ENCODE measurements at places on chromosomes 2 and 18. TPM values are rescaled to one million over a fixed set of nuclear protein-coding genes. Genes with fewer than 3 reads are reported as not detected.

Gene SLC9A4
- total RNA-seq = 0.13 TPM

Gene TANK
- 53.1 TPM for total RNA-seq

Gene IL36B
- total RNA-seq = not detected

Gene LANCL1
- total RNA-seq = 39.7 TPM

Gene CTAGE1
- total RNA-seq = not detected

Gene CIDEA
- total RNA-seq = not detected

Gene SPC25
- total RNA-seq = 0.34 TPM

Gene COL4A4
- 6.2 TPM for total RNA-seq

Gene KYNU
- 2.3 TPM for total RNA-seq

Gene VAMP8
- 11.4 TPM for total RNA-seq

Gene CFAP53
- 0.61 TPM for total RNA-seq

DNA sequence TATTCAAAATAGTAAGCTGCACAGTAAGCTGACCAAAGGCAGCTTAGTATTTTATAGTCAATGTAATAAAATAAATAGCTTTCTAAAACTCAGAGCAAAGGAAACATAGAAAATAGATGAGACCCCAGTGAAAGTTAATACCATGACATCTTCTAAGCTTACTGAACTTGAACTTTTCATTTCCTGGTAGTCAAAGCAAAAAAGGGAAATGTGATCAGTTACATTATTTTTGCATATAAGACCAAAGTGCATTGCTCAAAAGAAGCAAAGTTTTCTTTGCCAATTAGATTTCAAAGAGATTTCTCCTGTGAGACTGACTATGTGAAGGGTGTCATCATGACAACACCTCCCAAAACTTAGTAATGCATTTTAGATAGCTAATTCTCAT, 70.2 kb downstream of the MYO1B start:
- H3K4me3 ChIP-seq = no peak overlapping the region
- H3K27me3 ChIP-seq = no peaks in the 10 kb centered on the region
- peaks cover 2% of the 10 kb centered on the region for H3K4me1 ChIP-seq
- DNase-seq = no peak
- H3K27ac ChIP-seq = no peak overlapping the region

GRCh38 chr18:59379772-59380522, 20.9 kb upstream of the LMAN1 start:
- no peak overlapping the region for H3K4me3 ChIP-seq
- no peaks in the 10 kb centered on the region for H3K4me1 ChIP-seq
- DNase-seq = no peak
- no peaks in the 10 kb centered on the region for H3K27me3 ChIP-seq
- no peak overlapping the region for H3K27ac ChIP-seq
- no peaks in the 10 kb centered on the region for H3K36me3 ChIP-seq

DNA sequence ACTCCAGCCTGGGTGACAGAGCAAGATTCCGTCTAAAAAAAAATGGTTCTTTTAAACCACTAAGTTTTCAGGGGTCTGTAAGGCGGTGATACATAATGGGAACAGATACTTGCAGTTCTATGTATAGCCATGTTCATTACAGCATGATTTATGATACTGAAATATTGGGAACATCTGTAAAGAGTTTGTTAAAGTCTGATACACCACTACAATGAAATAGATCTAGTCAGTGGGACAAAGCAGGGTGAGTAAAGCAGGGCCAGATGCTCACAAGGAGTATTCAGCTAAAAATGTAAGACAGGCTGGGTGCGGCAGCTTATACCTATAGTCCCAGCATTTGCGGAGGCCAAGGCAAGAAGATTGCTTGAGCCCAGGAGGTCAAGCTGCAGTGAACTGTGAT, 6.2 kb upstream of the ING5 start:
- no peaks in the 10 kb centered on the region for H3K27me3 ChIP-seq
- no peaks in the 10 kb centered on the region for H3K4me1 ChIP-seq
- H3K36me3 ChIP-seq = no peaks in the 10 kb centered on the region
- H3K27ac ChIP-seq = no peak overlapping the region
- no peak overlapping the region for H3K4me3 ChIP-seq

DNA sequence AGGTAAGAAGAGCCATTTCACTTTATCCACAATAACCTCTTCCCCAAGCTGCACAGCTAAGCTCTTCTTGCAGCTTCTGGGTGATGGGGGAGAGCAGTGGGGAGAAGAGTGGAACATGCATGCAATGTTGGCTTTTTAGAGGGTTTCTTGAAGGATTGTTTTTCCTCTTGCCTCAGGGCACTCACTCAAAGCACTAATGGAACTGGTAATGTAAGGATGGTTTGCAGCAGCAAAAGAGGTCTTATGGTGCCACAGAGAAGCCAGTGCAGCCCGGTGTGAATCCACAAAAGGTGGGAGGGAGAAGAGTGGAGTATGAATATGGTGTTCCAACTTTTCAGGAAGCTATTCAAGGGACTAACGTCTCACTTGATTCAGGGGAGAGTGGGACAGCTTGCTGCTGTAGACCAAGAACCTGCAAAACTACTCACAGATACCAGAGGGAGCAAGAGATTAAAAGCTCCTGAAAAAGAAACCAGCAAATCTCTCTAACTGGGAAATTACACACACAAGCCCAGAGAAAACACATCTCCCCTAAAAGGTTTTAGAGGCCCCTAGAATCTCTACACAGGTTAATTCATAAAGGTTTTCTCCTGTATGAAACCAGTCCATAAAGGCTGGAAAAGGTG, 116.4 kb downstream of the CHN1 start:
- no peak overlapping the region for H3K4me3 ChIP-seq
- no peaks in the 10 kb centered on the region for H3K27me3 ChIP-seq

DNA sequence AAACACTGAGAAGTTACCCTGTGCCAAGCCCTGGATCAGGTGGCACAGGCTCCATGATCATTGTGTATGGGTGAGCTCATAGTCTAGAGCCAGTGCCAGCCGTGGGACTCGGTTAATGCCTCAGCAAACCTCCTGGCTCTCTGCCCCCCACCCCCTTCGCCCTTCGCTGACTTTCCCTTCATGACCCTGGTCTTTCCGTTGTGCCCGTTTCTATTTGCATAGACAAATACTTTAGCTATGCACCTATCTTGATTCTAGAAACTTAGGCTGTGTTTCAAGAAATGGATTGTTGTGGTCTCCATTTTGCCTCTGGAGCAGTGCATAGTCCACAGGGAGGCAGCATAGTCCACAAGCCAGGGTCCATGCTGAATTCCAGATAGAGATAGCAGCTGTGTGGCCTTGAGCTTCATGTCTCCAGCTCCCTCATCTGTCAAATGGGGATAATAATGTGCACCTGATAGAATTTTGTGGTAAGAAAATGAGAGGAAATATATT, 44.8 kb upstream of the KDM3A start:
- no peaks in the 10 kb centered on the region for H3K36me3 ChIP-seq
- no peaks in the 10 kb centered on the region for H3K4me1 ChIP-seq
- no peaks in the 10 kb centered on the region for H3K27me3 ChIP-seq
- DNase-seq = no peak
- no peak overlapping the region for H3K4me3 ChIP-seq

DNA sequence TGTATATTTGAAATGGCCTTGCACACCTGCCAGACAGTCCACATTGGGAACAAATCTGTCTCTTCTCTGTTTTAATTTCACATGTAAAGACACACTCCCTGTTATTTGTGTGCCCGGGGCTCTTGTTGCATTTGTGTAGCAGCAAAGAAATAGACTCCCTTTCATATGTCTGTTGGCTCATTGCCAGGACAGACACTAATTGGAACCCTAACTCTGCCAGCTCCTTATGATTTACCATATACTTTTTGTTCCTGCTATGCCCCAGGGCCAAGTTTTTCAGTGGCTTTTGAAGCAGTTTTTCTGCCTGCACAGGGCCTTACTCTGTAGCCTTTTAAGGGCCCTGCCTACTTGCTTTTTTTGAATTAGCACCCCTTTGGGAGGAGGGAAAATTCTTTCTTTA, 396.9 kb downstream of the DLGAP1 start:
- no peak overlapping the region for H3K4me3 ChIP-seq
- DNase-seq = no peak
- H3K36me3 ChIP-seq = no peaks in the 10 kb centered on the region
- H3K27me3 ChIP-seq = no peaks in the 10 kb centered on the region

DNA sequence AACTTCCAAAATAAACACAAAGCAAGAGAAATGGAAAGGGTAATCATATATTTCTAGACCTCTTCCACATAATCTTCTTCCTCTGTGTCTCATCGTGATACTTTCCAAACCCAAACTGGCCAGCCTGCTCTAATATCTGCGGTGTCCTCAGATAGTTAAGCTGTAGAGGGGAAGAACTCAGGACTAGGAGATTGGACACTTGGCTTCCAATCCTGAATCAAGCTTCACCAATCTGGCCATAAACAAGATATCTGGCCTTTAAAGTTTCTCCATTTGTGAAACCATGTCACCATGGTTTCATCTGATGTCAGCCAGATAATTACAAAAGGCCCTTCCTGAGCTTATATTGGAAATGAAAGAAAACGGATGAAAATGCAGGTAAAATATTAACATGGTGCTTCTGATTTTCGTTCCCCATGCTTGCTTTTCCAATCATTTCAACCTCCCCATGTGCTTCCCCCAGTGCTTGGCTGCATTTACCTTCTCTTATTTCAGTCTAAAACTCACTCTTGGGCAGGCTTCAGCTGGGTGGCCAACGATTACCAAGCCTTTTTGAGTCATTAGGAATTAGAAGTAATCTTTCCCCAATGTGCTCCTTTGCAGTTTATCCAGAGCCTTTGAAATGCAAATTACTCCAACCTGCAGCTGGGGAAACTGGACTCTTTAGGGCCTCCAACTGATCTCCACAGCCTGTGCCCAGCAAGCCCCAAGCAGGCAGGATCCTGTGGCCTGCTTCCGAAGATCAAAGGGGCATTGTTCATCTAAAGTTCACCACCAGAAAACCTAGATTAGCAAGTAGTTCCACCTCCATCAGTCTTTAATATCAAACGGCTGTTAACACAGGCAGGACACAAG, 44.5 kb upstream of the MYCN start:
- no peak for DNase-seq
- no peaks in the 10 kb centered on the region for H3K4me1 ChIP-seq
- no peaks in the 10 kb centered on the region for H3K27me3 ChIP-seq
- no peak overlapping the region for H3K4me3 ChIP-seq

DNA sequence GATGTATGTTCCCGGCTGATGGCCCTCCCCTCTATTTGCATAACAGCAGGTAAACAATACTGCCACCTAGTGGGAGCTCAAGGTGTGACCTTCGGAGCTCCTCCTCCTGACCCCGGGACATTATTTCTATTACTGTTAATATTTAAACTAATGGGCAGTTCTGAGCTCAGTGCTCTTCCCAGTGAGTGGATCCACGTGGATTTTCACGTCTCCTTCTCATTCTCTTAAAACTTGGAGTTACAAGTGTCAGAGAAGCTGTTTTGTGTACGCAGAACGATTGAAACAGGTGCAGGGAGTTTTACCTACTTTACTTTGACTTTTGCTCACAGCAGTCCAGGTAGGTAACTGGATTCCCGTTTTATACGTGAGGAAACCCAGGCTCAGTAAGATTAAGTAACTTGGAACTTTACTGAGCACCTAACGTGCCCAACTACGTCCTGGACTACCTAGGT, 127.3 kb downstream of the PRKCE start:
- peak; percentile 73 for DNase-seq
- no peaks in the 10 kb centered on the region for H3K4me1 ChIP-seq
- H3K27me3 ChIP-seq = no peaks in the 10 kb centered on the region
- H3K36me3 ChIP-seq = no peaks in the 10 kb centered on the region
- H3K27ac ChIP-seq = no peak overlapping the region

DNA sequence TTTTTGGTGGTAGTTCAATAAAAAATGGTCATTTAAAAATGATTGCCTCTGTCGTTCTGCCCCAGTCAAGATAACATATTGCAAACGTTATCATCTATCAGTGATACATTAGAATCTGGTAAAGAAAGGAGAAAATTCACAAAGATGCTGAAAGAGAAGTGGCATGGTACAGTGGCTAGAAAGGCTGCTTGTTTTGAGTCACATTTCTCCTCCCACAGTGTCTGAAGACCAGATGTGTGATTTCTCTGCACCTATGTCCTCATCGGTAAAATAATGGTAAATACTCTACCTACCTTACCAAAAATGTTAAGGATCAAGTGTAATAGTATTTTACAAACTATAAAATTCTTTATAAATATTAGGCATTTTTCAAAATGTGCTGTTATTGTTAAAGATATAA, 76.1 kb upstream of the NOSTRIN start:
- no peaks in the 10 kb centered on the region for H3K27me3 ChIP-seq
- H3K27ac ChIP-seq = no peak overlapping the region
- H3K4me3 ChIP-seq = no peak overlapping the region
- no peak for DNase-seq
- H3K4me1 ChIP-seq = no peaks in the 10 kb centered on the region

- no peaks in the 10 kb centered on the region for H3K27me3 ChIP-seq
- H3K4me1 ChIP-seq = no peaks in the 10 kb centered on the region
- no peak overlapping the region for H3K27ac ChIP-seq
- DNase-seq = no peak
- H3K4me3 ChIP-seq = no peak overlapping the region
- H3K36me3 ChIP-seq = no peaks in the 10 kb centered on the region
Observed at GRCh38 chr2:170498619-170499018, 216.5 kb upstream of the SP5 start.

- H3K27me3 ChIP-seq = no peaks in the 10 kb centered on the region
- H3K4me3 ChIP-seq = no peak overlapping the region
- DNase-seq = no peak
- H3K27ac ChIP-seq = no peak overlapping the region
- no peaks in the 10 kb centered on the region for H3K36me3 ChIP-seq
Observed at GRCh38 chr2:213091765-213092164, 59.6 kb downstream of the IKZF2 start.

- H3K36me3 ChIP-seq = no peaks in the 10 kb centered on the region
- no peak for DNase-seq
- no peak overlapping the region for H3K4me3 ChIP-seq
- H3K27me3 ChIP-seq = no peaks in the 10 kb centered on the region
Observed at GRCh38 chr2:234957834-234958135, 6.0 kb downstream of the SH3BP4 start.

- no peak overlapping the region for H3K4me3 ChIP-seq
- H3K4me1 ChIP-seq = no peaks in the 10 kb centered on the region
- no peaks in the 10 kb centered on the region for H3K27me3 ChIP-seq
- H3K27ac ChIP-seq = no peak overlapping the region
Observed at GRCh38 chr18:44039216-44039615, 641.5 kb upstream of the SETBP1 start.

GRCh38 chr2:95314964-95315611, 17.9 kb downstream of the KCNIP3 start:
- no peaks in the 10 kb centered on the region for H3K4me1 ChIP-seq
- no peak overlapping the region for H3K27ac ChIP-seq
- H3K27me3 ChIP-seq = no peaks in the 10 kb centered on the region
- H3K36me3 ChIP-seq = no peaks in the 10 kb centered on the region
- DNase-seq = no peak

- no peak overlapping the region for H3K4me3 ChIP-seq
- H3K27ac ChIP-seq = no peak overlapping the region
- H3K4me1 ChIP-seq = no peaks in the 10 kb centered on the region
- no peaks in the 10 kb centered on the region for H3K36me3 ChIP-seq
Observed at GRCh38 chr2:176158855-176159662, 2.0 kb downstream of the HOXD3 start.

GRCh38 chr2:171822525-171823322, 71.3 kb downstream of the SLC25A12 start:
- no peaks in the 10 kb centered on the region for H3K4me1 ChIP-seq
- H3K27ac ChIP-seq = no peak overlapping the region
- H3K4me3 ChIP-seq = no peak overlapping the region
- no peaks in the 10 kb centered on the region for H3K27me3 ChIP-seq
- DNase-seq = no peak
- H3K36me3 ChIP-seq = no peaks in the 10 kb centered on the region

GRCh38 chr2:26877276-26877675, 29.3 kb downstream of the DPYSL5 start:
- no peak for DNase-seq
- H3K27ac ChIP-seq = no peak overlapping the region
- no peak overlapping the region for H3K4me3 ChIP-seq
- H3K36me3 ChIP-seq = no peaks in the 10 kb centered on the region
- no peaks in the 10 kb centered on the region for H3K27me3 ChIP-seq
- H3K4me1 ChIP-seq = no peaks in the 10 kb centered on the region
